Stimulated activated CD4-positive, alpha-beta T cell treated with anti-CD3 and anti-CD28 coated beads, Interleukin-4, amount 100 ng/mL, for 48 hours (primary cell): ENCODE measurements at places on chromosomes 3 and 15.

DNA sequence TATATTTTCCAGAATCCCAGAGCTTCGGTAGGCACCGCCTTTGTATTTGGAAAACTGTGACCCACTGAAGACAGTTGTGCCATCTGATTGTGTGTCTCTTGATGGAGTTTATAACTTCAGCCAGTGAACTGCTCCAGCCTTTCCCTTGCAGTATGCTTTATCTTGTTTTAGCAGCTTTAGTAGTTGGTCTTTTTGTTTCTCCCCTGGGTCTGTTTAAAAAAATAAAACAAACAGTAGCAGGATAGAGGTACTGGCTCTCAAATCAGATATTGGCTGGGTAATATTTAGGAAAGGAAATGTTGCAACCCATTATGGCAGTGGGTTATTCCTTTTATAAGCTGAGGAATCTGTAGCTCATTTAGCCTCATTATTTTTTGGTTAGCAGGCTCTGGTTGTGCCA, 151.5 kb upstream of the BFSP2 start:
- no peak for DNase-seq

GRCh38 chr3:63364910-63365309, 86.8 kb downstream of the SYNPR start:
- DNase-seq = no peak

DNA sequence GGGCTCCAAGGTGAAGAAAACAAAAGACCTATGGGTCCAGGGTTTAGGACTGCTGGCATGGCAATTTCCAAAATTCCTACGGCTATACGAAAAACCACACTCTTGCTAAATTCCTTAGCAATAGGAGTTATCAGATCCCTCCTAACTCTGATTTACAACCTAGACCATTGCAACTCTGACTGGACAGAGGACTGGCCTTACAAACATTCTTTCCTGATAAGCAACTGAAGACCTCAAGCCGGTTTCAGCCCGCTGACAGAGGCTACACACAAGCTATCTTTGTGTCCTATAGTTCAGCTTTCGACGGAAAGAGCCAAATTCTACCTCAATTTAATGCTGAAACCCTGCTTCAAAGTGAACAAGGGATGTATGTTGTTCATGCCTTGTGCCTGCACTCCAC, 38.3 kb upstream of the AGBL1 start:
- DNase-seq = no peak

DNA sequence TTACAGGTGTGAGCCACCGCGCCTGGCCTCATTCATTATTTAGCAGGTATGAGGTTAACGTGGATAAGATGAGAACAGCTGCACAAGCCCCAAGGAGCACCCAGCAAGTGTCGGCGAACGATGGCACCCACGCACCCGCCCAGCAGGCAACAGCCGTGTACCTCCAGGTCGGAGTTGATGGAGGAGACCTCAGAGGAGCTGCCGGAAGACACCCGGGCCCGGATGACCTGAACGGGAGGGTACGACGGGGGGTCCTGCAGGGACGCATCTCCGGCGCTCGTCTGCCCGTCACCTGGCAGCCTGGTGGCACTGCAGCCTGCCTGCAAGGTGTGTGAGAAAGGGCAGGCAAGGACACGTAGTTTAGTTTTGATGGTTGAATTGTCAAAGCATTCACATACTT, 29.1 kb downstream of the TMEM44 start:
- DNase-seq = no peak

DNA sequence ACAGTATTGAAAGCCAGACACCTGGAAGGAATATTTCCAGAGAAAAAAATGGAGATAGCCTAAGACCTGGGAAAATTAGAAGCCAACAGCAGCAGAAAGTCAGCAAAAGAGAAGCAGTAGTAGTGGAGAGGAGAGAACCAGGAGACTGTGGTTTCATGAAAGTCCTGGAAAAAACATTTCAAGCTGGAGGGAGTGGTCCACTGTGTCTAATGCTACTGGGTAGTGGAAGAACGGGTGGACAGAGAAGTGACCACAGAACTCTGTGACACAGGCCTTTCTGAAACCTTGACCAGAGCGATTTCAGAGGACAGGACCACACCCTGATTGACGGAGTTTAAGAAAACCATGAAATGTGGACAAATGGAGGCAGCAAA, 15.3 kb upstream of the SH3BP5 start:
- DNase-seq = no peak

GRCh38 chr3:113454630-113455029, 13.3 kb upstream of the CFAP44 start:
- no peak for DNase-seq

DNA sequence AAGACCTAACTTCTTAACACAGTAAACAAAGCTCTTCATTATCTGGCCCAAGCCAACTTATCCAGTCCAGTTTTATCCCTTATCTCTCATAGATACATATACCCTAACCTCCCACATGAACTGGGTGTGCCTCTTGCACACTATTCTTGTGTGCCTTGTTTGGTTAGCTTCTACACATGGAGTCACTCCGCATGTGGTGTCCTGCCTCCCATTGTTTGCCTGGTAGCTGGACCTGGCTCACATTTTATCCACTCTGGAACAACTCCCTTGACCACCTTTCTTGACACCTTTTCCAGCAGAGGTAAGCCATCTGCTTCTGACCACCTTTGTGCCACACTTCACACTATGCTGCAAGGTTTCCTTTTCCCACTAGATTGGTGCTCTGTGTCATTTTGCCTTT, 15.2 kb downstream of the TIPARP start:
- no peak for DNase-seq

GRCh38 chr15:50576166-50576565, 29.7 kb upstream of the USP50 start:
- DNase-seq = no peak

DNA sequence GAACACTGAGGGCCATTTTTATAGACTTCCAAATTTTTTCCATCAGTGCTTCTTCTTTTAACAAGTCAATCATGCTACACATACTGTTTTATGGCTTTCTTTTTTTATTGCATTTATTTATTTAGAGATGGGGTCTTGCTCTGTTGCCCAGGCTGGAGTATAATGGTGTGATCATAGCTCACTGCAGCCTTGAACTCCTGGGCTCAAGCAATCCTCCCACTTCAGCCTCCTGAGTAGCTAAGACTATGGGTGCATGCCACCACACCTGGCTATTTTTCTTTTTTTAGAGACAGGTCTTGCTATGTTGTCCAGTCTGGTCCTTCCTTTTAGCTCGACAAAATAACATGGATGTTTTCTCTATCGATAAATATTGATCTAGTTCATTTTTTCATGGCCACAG, 425.8 kb upstream of the WNT5A start:
- no peak for DNase-seq

DNA sequence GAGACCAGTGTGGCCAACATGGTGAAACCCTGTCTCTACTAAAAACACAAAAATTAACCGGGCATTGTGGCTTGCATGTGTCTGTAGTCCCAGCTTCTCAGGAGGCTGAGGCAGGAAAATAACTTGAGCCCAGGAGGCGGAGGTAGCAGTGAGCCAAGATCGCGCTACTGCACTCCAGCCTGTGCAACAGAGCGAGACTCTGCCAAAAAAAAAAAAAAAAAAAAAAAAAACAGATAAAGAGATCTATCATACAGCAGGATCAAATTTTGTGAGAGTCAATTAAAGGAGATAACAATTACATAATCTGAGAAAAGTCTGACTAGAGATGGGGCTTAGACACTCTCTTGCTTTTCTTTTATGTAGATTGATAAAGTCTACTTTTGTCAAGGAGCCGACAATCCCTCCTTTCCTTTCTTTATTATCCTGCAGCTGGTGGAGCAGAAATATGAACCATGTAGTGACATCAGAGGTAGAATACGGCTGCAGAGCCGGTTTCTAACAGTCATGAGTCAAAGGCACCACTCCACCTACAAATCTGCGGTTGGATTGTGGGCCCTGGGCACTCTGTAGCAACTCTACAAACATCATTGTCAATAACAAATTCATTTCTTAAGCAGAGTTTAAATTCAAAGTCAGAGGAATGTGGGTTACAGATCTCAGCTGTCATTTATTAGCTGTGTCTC, 9.0 kb downstream of the C2CD4A start:
- DNase-seq = no peak
